ENCODE measurements at places on chromosomes 4 and X.

- no peak for DNase-seq
Measured at GRCh38 chr4:139901531-139902320, 236.1 kb downstream of the MGST2 start.

DNA sequence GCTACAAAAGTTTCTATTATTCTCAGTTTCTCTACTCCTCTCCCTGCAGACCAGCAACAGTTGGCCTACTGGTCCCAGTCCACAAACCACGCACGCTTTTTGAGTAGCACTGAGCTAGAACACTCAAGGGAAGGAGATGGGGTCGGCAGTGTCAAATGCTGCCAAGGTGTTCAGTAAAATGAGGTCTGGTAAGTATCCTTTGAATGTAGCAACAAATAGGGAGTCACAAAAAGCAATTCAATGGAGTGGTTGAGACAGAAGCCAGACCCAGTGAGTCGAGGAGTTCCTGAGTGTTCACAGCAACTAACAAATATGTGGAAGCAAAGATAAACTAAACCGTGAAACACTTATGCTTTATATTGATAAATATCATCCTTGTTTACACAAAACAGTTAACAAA is 355.7 kb downstream of the MID1IP1 start:
- DNase-seq: no peak

DNA sequence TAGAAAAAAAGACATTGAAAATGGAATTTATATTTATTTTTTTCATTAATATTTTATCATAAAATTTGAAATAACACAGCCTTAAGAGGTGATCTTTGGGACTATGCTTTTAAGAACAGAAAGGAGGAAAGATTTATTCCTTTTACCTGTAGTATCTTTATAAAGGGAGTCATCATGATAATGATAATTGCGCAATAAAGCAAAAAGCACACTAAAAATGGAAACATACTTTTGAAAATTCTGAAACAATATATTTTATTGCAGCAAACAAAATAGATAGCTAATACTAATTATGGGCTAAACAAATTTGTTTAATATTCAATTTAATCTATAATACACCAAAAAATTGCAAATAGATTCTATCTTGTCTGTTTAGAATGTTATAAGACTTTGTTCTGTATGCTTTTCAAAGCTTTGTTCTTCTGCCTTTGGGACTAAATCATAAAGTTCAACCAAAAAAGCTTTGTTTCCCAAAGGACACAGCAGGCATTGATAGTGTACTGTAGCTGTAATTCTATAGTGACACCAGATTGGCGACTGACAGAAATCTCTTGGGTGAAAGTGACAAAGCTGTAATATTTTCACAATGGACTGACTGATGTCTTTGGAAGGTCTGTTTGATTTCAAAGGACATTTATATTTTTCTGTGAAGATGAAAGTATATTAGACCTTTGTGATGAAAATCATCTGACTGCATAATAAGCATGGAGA is 2156.6 kb upstream of the TENM3 start:
- no peak for DNase-seq

DNA sequence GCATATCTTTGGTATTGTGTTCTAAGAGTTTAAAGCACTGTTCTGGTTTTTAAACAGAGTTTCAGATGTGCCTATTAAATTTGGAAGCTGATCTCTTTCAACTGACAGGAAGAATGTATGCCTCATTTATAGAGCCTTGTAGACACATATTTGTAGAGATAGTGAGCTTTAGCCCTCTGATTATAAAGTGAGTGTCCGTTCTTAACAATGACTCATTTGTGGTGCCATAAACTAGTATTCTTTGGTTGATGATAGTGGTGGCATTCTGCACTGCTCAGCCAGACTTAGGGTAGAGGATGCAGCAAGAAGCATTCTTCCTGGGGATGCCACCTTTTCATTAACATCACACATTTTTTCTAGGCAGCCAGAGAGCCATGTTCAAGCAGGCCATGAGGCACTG is 121.7 kb downstream of the TLL1 start:
- no peak for DNase-seq

- DNase-seq: no peak
Measured at GRCh38 chr4:140807491-140808252, 51.5 kb upstream of the TBC1D9 start.

- no peak for DNase-seq
Measured at GRCh38 chrX:147848543-147849443, 62.9 kb upstream of the FMR1 start.

DNA sequence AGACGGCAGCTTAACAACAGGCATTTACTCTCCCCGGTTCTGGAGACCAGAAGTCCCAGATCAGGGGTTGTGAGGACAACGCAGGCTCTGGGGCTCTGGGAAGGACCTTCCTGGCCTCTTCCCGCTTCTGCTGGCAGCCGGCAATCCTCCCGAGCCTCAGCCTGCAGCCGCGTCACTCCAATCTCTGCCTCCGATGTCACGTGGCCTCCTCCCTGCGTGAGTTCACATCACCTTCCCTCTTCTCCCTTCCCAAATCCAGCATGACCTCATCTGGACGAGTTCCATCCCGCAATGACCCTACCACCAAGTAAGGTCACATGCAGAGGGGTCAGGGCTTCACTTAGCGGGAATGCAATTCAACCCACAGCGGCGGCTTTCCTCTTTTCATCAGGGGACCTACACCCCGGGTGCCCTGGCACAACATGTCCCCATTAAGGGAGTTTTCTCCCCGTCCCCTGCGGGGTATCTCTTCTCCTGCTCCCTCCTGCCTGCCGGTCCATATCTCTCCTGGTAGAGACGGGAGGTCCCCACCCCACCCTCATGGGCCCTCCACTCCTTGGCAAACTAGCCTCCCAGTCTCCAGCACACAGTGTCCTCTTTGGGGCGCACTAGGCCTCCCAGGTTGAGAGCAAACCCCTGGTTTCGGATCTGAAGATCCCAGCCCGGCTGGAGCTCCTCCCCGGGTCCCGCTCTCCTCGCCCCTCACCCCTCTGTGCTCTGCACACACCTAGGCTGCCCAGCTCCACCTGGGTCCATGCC is 25.5 kb downstream of the ABLIM2 start:
- no peak for DNase-seq

DNA sequence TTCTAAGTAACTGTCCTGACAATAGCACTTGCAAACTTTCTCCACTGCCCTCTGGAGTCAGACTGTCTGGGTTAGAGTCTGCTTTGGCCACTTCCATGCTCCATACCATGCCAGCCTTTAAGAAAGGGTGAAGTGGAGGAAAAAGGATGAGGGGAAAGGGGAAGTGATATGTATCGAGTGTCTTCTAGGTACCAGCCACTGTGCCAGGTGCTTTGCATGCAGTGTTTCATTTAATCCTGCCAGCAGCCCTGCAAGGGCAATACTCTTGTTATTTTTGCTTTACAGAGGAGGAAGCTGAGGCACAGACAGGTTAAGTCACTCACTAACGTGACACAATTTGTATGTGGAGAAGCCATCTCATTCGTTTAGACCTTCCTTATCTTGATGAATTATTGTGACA is 55.6 kb downstream of the RTL9 start:
- DNase-seq: no peak

DNA sequence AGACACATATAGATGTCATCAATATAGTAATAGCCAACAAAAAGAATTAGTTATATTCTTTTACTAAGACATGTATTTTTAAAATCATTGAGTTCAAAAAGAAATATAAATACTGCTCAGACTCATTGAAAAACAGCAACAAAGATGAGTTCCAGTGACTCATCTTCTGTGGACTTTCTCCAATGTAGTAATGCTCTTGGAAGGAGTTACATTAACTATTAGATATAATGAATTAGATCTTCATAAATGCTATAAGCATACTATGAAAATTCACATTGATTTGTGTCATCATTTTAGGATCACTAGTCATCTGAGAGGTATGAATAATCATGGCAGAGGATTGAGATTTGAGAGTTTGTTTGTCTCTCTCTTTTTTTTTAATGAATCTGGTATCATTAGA is 547.8 kb upstream of the PCDH7 start:
- DNase-seq: no peak

DNA sequence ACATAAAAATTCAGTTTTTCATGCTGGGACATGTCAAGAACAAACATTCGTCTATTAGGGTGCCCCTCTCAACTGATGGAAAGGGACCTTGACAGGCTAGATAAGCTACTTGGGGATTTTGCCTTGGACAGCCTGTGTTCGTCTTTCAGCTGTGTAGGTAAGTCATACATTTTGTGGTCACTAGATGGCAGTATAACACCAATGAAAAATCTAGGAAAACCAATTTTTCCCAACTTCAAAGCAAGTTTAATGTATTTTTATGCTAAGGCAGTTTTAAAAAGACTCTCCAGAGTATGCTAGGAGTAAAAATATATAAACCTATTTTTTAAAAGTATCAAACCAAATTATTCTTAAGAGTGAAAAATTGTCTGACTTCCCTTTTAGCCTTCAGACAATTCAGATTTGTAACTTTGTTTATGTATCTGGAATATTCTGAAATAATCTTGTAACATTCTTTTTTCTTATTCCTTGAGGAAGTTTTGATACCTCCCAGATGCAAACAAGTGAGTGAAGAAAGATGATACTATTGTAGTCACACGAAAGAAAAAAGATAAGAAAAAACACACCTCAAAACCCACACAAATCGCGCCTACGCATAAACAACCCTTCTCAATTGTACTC is 158.3 kb downstream of the CPE start:
- DNase-seq: no peak

- no peak for DNase-seq
Measured at GRCh38 chr4:60657807-60658206, 542.3 kb upstream of the ADGRL3 start.

GRCh38 chr4:90995996-90996395 is 868.8 kb downstream of the CCSER1 start:
- no peak for DNase-seq

GRCh38 chrX:147226801-147227200 is 412.3 kb upstream of the CXorf51A start:
- no peak for DNase-seq

- DNase-seq: no peak
Measured at GRCh38 chr4:112085156-112086035, 59.9 kb upstream of the FAM241A start.

DNA sequence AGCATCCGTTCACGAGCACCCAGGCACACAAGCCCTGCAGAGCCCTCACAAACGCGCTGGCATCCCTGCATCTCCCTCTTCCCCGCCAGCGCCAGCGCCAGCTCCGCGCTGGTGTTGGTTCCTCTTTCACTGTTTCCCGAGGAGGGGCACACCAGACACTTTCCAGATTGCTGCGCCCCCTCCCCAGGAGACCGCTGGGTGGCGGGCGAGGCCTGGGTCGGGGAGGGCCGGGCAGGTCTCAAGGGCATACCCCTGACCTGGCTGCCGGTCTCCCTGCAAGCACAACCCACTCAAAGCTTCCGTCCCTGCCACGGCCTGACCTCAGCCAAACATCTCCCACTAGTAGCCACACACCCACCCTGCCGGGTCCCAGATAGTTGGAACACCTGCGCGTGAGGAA is 2.2 kb upstream of the NKX1-1 start:
- DNase-seq: no peak

DNA sequence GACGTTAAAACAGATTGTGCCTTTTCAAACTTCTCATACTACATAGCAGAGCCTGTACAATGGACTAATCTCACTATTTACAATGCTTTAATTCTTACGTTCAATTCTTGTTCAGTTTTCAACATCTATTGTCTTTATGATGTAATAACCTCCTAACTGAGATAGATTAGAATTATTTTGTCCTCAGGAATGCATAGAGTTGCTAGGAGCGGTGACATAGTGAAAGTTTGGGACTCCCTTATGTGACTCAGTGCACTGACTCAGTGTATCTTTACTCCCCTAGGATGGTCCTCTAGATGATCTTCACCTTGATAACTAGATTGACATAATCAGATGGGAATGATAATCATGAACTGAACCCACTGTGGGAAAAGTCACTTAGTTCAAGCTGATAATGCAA is 151.5 kb downstream of the VEGFC start:
- DNase-seq: no peak

DNA sequence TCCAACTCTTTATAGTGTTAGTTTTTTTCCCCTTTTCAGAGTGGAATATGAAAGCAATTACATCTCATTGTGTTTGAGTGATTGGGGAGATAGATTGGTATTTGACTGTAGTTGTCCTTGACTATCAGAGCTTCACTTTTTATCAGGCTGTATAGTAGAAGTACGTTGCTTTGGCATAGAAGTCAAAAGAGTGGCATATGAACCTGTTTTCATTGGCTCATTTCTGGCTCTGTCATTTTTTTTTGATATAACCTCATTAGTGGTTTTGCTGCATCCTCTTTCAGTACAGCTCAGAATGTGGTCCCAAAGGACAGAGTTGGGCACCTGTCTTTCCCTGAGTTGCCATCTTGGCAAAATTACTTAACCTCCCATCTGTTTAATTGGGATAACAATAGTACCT is 1.4 kb downstream of the TMA16 start:
- no peak for DNase-seq

GRCh38 chrX:39519030-39519488 is 578.7 kb downstream of the BCOR start:
- no peak for DNase-seq

DNA sequence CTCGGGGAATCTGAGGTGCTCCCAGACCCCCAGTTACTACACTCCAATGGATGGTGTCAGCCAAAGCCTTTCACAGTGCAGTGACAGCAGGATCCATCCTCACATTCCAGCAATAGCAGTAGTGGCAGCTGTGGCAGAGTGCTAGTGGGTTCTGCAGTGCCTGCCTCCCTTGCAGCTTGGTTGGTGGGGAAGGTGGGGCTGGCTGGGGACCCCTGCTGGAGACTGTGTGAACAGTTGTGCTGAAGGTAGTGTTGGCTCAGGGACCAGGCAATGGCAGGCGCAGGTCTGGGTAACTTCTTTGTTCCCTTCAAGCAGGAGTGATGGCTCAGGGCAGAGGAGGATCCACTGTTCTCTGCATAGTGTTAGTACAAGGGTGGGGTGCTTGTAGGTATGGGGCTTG is 343.7 kb upstream of the TRAM1L1 start:
- DNase-seq: peak; percentile 28

DNA sequence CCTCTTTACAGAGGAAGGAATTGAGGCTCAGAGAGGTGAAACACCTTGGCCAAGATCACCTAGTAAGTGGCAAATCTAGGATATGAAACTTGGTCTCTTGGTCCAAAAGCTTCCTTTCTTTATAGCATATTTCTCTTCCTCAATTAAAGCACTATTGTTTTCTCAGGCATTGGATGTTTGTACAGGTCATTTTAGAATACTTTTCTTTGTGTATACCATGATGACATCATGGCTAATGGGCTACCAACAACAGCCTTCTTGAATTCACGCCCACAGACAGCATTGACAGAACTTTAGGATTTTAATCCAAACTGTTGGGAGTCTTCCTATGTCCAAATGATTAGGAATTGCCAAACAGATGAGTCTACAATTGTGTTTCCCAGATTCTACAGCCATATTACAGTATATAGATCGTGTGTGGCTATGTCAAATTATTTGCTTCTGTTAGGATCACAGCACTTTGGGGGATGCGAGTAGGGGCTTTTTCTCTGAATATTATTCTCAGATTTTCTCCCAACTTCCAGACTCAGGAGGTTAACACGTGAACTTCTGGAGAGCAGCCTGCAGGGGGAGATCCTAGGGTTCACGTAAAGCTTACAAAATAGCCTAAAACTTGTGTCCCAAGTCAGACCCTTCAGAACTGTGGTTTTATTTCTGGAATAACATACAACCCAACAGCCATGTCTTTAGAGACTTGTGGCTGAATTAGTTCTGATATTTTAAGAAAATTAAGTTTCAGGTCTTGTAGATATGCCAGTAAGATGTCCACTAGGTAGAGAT is 191.8 kb downstream of the SHROOM3 start:
- DNase-seq: no peak
